ENCODE measurements at places on chromosomes 16 and 17.
A peak's percentile ranks its signal among the peaks of the same experiment; 100 is the strongest.

DNA sequence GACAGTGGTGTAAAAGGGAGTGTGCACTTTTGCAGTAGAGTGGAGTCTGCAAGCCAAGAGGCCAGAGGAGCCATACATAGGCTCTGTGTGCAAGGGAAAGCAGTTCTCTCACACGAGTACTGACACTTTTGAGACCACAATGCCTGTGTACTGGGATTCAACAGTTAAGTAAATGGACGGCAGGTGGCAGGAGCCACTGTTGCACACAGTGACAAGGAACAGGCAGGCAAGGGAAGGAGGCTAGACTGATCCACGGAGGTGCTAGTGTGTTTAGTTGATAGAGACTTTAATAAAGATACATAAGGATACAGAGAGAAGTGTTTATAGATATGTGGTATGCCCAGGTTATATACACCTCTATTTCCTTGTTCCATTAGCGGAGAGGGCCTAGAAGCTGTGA, 67.0 kb downstream of the MPRIP start:
- no peak for DNase-seq

DNA sequence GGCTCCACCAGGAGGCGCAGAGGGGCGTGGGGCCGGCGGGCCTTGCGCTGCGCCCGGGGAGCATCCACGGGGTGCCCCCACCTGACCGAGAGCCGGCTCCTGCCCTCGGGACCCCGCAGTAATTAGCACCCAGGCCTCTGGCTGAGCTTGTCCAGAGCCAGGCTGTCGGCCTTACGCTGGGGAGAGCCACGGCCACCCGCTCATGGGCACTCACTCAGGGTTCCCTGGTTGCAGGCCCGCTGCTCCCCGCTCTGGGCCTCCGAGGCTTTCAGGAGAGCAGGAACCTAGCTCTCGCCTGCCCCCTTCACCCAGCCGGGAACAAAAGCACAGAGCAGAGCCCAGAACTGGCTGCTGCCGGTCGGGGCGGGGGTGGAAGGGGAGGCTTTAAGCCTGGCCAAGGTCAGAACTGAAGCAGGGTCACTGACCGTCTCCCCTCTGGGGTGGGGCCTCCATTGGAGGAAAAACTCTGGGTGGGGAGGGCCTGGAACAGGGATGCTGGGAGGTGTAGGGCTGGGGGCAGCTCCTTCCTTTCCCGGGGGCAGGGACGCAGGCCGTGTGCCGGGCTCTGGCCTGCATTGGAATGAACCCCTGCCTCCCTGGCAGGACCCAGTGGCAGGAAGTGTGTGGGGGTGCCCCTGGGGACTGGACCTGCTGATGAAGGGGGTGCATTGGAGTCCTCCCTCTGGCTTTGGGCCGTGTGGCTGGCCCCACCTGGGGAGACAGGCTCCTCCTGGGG, 12.3 kb downstream of the GLIS2 start:
- peak; percentile 68 for DNase-seq

- no peak for DNase-seq
These were observed 21.5 kb upstream of the COL1A1 start for GRCh38 chr17:50222922-50223321.

GRCh38 chr17:38982858-38983746, 15.9 kb upstream of the FBXO47 start:
- DNase-seq: peak; percentile 76

DNA sequence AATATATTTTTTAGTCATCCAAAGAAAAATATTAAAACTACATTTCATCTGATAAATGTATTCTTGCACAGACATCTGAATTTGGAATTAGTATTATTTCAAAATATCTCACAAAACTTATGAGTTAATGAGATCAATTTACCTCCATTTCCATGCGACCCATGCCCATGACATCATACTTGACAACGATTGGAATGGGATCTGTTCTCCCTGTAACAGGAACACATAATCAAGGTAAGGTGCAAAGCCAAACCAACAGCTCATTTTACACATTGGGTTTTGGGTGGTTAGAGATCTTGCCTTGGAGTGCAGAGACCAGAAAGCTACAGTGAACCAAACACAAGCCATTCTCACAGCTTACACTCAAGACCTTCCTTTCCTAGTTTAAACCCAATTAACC, 46.9 kb upstream of the ITGA2B start:
- DNase-seq: no peak

DNA sequence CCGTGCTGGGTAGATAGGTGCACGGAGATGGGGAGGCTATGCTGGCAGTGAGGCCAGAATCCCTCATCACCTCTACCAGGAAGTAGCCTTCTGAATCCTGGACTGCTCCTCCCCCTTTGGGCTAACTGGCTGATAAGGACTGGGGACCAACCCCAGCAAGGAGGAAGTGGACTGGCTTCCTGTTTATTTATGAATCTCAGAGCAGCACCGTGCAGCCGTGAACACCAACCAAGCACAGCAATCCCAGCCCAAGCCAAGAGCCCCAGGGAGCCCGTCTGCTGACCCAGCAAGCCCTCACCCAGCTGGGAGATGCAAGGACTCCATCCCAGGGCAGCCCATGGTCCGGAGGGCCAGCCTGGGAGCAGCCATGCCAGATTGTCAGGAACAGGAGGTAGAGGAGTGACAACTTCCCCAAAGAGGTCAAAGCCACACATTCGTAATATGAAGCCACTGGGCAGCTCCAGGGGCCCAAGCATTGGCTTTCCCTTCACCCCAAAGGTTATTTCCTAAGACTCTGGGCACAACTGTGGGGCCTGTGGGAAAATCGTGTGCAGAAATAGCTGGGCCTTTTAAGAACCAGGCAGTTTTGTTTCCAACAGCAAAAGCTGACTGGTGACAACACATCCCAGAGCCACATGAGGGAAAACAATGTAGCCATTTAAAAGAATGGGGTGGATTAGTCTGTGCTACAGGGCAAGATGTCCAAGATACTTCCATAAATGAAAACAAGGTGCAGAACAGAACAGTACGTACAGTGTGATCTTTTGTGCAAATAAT, 23.9 kb downstream of the PHB1 start:
- peak; percentile 68 for DNase-seq

DNA sequence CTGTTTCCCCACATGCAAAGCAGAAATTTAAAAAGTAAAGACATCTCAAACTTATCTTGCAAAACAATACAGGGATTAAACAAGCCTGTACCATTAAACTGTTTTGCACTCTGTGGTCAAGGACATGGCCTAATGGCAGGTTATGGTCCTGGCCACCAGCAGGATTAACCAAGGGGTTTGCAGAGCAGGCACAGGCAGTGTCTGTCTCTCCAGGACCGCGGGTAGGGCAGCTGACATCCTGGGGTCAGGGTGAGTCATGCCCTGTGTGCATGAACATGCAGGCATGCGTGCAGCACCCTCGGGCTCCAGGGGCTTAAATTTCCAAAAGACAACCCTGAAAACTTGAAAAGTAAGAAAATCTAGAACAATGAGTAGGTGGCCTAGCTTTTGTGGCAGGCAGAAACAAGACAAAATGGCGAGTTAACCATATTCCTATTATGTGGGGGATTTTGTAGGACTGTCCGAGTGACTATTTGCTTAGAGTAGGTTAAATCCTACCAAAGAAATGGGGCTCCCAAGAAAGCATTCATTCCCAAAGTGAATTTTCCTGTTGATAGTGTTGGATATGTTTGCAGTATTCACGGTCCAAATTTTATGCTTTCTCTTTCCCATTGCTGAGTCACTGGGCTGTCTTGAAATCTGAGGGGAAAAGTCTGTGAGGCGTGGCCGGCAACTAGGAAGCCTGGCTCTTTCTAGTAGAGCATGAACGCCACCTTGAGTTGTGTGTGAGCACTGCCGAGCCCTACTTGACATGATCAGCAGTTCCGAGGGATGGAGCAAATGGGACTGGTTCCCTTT, 158.4 kb upstream of the FAM20A start:
- no peak for DNase-seq

GRCh38 chr17:43360376-43360738, 38.4 kb upstream of the ARL4D start:
- DNase-seq: no peak

GRCh38 chr17:49471089-49471683, 23.9 kb upstream of the NGFR start:
- no peak for DNase-seq

DNA sequence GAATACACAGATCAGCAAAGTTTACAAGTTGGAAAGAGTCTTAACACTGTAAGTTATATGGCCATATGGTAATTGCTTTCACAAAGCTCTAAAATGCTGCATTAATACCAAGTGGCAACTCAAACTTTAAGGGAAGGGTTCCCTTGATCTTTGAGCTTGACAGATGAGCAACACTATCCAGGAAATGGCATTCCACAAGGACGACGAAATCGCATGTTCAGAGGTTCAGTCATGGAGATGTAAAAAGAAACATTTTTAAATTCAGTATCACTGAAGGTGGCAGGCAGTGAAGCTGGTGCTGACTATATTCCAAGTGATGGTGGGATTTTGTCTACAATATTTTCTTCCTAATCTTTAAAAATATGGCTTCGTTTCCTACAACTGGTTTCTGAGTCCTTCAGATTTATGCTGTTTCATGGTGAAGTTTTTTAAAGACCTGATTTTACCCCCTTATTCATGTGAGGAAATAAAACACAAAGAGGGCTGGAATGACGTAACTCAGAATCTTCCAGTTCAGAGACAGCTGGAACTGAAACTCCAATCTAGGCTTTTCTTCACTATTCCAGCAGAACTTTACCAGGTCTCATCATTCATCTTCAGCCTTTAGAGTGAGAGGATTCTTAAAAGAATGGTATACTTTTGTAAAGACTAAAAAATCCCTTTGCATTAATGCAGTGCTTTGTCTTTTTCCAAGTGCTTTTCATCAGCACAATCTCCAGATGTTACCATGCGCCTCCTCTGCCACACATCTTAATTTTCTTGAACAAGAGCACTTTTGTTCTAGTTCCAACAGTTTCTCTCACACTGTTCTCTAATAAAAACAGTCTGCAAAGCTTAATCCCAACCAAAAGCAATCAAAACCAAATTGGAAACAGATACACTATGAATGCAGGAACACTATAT, 20.2 kb downstream of the CHCT1 start:
- DNase-seq: no peak

DNA sequence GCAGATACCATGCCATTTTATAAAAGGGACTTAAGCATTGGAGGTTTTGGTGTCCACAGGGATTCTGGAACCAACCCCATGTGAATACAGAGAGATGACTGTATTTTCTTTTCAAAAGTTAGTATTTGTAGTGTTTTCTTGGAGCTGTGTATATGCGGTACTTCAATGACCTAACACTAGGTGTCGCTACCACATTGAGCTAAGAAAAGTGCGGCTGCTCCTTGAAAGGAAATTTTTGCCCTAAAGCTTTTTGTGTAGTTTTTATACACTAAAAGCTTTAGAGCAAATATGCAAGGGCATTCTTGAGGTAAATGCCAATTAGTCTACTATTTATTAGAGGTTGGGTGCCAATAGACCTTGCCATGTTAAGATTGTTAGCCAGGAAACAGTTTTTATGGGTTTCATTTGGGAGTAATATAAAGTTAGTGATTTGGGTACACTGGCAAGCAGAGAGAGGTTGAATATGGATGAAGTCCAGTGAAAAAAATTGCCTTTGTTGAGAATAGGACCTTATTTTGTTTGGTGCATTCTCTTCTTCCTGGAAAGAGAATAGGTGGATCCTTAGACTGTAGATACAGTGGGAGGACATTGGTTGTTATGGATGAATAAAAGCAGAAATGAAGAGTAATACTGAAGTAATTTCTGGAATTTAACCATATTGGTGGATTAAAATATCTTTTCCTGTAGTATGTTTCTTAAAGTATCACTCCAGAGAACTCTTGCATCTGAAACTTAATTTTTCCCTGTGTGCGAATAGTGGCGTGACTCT, 43.3 kb downstream of the BCAS3 start:
- DNase-seq: peak; percentile 68

GRCh38 chr17:1490643-1491442, 1.6 kb downstream of the MYO1C start:
- DNase-seq: peak; percentile 76

GRCh38 chr16:61926766-61927165, 109.5 kb downstream of the CDH8 start:
- DNase-seq: no peak

DNA sequence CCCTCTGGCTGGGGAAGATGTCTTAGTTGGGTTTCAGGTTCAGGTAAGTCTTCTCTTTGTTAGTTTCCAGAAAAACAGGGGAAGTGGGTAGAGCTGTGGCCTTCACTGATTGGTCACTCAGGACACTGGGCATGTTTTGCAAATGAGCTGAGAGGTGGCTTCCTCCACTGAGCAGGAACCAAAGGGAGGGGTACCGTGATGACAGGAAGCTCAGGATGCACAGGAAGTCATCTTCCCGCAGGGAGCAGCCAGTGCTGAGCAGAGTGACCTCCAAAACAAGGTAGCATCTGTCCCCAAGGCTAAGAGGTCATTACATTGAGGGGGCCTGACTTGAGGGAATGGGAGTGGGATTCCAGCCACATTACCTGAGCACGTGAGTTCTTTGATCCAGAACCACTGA, 5.6 kb downstream of the NT5C start:
- DNase-seq: no peak

- DNase-seq: no peak
These were observed 2.4 kb downstream of the PPM1D start for GRCh38 chr17:60602385-60602742.

- peak; percentile 59 for DNase-seq
These were observed 585 bp downstream of the MLKL start for GRCh38 chr16:74700116-74700437.

DNA sequence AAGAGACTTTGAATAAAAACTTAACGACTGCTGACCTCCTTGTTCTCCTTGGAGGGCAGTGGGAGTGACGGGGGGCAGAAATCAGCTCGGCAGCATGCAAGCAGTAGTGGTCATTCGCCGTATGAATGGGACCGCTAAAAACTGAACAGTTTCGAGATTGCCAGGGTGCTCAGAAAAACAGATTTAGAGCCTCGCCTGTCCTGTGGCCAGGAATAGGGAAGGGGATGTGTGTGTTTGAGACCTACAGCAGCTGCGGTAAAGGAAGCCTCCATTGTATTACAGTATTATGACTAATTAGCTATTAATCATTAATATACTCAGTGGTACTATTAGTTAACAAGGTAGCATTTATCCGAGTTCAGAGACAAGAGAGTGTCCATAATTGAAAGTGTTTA, 670 bp upstream of the ZNF652 start:
- DNase-seq: no peak

- no peak for DNase-seq
These were observed 56.6 kb downstream of the NCOR1 start for GRCh38 chr17:16158714-16159113.

DNA sequence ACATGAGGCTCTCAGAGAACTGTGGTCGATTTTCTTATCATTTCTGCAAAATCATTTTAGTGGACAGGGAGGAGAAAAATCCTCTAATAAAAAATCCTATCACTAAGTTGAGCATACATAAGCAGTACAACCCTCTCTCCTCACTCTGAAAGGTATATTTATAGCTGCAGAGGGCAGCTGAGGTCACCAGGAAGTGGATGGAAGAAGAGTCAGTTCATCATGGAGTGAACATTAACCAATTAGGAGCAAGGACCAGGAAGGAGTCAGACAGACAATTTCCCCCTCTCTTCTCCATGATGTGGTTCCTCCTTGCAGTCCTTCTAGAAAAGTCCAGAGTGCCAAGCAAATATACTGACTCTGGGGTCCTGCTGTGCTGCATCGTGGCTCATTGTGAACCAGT, 253.7 kb downstream of the TOX3 start:
- DNase-seq: no peak

Measured in B cell (primary cell).